SK-N-SH (cell line): ENCODE measurements at places on chromosomes 2 and 18.

GRCh38 chr2:66699416-66699792 lies 264.5 kb downstream of the MEIS1 start:
- DNase-seq = no peak

- DNase-seq = no peak
Measured at GRCh38 chr2:112065966-112066365, 10.9 kb downstream of the TMEM87B start.

DNA sequence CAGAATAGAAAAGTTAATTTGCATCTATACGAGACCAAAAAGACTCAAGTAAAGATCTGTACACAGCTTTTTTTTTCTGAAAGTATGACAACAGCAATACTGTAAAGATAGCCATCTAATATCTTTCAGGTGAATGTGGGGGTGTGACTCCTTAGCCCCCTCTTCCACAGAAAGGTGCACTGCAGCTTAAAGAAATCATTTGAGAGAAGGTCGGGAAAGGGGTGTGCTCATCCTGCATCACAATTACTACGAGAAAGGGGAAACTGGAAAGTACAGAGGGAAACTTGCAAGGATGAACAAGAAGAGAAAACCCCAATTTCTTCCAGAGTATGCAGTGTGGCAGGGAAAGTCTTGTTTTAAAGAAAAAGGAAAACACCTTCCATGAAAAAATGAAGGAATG lies 255.6 kb downstream of the CCDC178 start:
- DNase-seq = no peak

DNA sequence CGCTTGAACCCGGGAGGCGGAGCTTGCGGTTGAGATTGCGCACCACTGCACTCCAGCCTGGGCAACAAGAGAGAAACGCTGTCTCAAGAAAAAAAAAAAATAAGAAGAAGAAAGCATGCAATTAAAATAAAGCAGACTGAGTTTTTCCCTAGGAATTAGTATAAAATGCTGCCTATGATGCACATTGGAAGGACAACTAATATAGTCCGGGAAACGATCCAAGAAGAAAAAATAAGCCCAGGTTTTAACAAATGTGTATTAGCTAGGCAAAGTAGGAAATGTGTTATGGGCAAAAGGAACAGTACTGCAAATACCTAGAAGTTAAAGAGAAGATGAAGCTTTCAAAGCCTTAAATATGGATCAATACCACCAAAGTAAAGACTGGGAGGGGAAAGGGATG lies 64.0 kb downstream of the SPIRE1 start:
- DNase-seq = no peak

- no peak for DNase-seq
Measured at GRCh38 chr2:186841940-186842339, 7.0 kb downstream of the ZSWIM2 start.

GRCh38 chr2:210559182-210559581 lies 2.8 kb downstream of the CPS1 start:
- no peak for DNase-seq
